ENCODE measurements at places on chromosomes 13 and 19.

DNA sequence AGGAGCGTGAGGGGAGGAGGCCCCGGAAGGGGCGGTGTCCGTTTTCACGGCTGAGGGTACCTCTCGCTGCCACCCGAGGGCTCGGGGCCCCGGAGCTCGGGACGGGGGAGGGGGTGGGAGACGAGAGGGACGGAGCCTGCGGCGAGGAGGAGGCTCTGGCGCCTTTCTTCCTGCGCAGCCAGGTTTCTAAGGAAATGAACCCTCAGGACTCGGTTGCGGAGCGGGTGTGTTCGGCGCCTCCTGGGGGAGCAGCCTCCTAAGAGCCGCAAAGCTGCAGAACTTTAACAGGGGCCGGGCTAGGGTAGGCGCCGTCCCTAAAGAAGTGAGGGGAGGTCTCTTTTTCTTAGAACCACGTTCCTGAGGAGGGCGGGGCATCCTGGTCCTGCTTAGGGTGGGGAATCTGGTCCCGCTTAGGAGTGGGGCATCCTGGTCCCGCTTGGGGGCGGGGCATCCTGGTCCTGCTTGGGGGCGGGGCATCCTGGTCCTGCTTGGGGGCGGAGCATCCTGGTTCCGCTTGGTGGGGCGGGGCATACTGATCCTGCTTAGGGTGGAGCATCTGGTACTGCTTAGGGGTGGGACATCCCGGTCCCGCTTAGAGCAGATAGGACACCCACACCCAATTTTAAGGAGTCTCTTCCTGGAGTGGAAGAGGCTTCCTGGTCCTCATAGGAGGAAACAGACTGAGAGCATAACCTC, 6.2 kb downstream of the SYT5 start:
- peak; percentile 80 for DNase-seq

DNA sequence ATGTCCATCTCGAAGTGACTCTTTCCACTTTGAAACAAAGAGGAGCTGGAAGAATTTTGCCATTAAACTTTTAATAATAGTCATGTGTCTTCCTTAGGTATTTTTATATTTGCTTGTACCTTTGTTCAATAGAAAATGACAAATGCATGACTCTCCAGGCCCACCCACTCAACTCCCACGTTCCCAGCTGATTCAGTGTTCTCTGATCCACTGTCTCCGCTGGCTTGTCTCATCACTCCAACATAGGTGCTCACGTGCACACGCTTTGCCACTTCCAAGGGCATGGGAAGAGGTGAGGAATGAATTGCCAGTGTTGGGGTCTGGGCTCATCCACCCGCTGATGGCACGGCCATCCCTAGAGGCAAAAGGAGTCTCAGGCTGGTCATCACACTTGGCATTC, 24.5 kb downstream of the RASL11A start:
- no peak for DNase-seq

- no peak for DNase-seq
Observed at GRCh38 chr19:51354742-51355148, 11.4 kb downstream of the ETFB start.

DNA sequence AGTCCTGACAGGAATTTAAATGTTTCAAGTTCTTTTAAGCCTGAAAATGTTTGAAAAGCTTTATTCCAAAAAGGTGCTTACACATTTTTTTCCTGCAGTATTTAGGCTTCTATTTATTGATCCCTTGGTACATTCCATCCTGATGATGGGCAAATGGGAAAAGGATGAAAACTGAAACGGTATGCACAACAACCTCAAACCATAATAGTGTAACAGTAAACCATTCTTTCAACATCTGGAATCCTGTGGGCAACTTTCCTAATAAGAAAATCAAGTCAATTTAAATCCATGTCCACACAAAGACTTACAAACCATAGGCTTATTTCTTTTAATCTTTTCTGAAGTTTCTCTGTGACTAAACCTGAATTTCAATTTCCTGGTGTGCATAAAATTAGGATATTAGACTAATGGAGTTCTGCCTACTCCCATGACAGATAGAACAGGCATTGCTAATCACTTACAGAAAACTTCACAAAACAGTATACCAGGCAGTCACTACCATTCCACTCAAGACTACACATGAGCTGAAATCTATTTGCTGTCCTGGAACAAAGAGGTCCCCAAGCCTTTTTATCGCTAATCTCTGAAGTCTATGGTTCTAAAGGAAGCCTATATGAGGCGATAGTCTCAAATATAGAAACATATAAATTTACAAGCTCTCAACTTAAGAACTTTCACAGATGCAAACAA, 103.3 kb downstream of the DLEU7 start:
- DNase-seq: no peak

GRCh38 chr13:49655906-49656305, 27.6 kb downstream of the ARL11 start:
- DNase-seq: no peak

GRCh38 chr13:99778500-99778899, 193.1 kb downstream of the ZIC5 start:
- no peak for DNase-seq

DNA sequence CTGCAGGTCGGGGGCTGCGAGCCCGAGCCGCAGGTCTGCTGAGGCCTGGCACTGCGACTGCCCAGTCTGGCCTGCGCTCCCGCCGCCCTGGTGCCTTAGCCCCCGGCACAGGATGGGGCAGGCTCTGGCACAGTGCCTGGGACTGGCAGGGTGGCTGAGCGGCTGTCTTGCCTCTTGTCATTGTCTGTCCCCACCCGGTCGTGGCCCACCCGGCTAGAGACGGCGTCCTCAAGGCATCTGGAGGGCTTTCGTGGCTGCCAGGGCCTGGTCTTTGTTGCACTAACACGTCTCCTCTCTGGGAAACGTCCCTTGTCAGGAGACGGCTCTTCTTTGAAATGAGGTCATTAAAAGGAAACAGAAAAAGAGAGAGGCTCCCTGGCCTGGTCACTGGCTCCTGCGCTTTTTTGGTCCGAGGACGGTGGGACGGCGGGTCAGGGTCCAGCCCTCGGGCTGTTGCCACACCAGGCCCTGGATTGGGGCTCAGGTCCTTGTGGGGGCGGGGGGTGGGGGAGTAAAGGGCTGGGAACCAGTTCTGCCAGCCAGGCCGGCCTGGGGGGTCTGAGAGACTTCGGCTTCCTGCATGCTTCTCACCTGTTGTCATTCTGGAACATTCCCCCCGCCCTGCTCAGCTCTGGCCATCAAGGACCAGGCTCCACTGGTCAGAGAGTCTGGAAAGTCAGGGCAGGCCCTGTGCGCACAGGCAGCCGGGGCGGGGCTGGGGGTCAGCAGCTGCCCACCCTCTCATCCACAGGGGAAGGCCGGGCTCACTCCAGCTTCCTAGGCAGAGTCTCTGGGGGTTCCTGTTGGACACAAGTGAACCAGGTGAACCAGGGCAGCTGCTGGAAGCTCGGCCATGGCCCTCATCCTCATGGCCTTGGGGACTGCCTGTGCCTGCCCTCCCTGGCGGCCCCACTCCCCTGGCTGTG, 6.2 kb upstream of the ZNF554 start:
- DNase-seq: no peak

DNA sequence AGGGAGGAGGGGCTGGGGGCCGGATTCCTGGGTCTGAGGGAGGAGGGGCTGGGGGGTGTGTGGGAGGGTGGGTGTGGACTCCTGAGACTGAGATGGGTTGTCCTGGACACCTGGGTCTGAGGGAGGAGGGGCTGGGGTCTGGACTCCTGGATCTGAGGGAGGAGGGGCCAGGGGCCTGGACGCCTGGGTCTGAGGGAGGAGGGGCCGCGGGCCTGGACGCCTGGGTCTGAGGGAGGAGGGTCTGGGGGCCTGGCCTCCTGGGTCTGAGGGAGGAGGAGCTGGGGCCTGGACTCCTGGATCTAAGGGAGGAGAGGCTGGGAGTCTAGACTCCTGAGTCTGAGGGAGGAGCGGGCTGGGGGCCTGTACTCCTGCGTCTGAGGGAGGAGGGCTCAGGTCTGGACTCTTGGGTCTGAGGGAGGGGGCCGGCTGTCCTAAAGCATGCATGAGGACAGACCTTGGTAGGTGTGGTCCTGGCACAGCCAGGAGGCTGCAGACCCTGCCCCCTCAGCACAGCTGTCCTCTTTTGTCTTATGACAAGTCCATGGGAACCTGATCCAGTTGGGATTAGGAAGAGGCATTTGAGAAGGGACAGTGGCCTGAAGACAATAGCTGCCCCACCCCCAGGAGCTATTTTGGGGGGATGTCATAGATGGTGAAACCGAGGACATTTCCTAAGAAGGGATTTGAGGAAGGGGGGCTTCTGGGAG, 1.3 kb downstream of the TNNT1 start:
- no peak for DNase-seq

- no peak for DNase-seq
Observed at GRCh38 chr13:111904701-111905608, 162.0 kb upstream of the SOX1 start.

DNA sequence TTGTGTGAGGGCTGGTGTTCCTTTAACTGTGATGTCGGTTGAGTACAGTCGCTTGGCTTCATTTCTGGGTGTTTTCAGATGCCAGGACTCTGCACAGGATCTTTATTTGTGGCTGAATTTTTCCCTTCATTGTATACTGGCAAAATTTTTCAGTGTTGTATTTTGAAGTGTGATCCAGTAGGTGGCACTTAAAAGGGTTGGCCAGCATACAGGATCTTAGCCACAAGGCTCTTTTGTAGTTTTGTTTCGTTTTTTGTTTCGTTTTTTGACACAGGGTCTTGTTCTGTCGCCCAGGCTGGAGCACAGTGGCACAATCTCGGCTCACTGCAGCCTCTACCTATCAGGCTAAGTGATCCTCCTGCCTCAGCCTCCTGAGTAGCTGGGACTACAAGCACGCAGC, 8.7 kb downstream of the FCAR start:
- no peak for DNase-seq

DNA sequence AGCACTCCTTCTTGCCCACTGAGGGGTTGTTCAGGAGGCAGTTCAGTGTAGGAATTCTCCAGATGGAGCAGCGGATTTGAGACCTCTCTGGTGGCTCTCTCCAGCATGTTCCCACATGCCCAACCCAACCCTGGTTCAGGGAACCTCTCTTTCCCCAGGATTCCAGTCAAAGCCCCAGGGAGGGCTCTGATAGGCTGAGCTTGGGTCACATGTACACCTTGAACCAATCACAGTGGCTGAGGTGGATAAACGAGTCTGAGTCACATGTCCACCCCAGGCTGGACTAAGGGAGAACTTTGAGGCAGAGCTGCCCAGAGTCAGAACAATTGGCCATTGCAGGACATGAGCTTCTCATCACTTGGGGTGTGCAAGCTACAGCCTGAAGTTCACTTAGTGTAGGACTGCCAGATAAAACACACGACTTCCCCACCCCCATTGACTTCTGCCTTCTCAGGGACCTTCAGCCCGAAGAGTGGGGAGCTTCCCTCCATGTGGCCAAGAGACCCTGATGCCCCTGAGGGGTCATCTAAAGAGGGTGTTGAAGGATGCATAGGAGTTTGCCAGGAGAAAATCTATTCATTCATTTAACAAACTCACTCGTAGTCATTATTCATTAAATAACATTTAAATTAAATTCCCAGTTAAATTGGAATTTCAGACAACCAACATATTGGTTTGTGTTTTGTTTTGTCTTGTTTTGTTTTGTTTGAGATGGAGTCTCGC, 4.0 kb upstream of the MAST3 start:
- DNase-seq: peak; percentile 57

DNA sequence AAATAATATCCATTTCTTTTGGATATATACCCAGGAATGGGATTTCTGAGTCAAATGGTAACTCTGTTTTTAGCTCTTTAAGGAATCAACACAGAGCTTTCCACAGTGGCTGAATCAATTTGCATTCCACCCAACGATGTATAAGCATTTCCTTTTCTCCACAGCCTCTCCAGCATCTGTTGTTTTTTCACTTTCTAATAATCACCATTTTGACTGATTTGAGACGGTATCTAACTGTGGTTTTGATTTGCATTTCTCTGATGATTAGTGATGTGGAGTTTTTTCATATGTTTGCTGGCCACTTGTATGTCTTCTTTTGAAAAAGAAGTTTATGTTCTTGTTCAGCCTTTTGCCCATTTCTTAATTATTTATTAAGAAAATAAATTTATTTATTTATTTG, 352.2 kb upstream of the OBI1 start:
- no peak for DNase-seq

- DNase-seq: peak; percentile 84
Observed at GRCh38 chr13:109743706-109744453, 42.5 kb downstream of the IRS2 start.

DNA sequence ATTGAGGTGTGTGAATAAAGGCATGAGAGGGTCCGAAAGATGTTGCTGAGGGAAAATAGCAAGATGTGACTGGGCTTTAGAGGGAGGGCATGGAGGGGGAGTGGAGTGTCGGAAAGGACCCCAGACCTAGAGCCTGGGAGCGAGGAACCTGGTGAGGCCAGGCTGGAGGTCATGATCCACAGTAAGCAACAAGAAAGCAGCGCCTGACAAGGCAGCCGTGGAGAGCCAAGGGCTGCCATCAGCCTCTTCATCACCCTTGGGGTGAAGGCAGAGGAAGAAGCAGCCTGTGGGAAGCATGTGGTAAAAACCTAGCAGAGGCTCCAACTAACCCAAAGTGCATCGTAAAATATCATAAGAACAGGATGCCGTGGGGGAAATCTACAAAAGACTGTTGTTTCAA, 162.8 kb upstream of the SOX1 start:
- DNase-seq: no peak

GRCh38 chr13:74629985-74630384, 495.8 kb upstream of the KLF12 start:
- no peak for DNase-seq

DNA sequence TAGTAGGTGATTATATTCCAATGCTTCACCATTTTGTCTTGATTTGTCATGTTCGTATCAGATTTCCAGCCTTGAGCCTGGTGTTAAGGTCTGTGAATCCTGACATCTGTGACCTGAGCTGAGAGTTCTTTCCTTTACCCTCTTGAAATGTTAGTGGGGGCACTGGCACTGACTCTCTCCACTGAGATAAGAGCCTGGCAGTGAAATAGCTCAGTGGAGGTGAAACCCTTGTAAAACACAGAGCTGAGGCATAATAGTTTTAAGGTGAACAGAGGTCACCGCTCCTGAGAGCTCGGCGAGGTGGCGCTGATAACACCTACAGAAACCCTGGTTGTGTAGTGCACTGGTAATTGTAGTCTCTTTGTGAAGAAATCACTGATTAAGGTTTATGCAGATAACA, 748.2 kb downstream of the DIAPH3 start:
- DNase-seq: no peak

DNA sequence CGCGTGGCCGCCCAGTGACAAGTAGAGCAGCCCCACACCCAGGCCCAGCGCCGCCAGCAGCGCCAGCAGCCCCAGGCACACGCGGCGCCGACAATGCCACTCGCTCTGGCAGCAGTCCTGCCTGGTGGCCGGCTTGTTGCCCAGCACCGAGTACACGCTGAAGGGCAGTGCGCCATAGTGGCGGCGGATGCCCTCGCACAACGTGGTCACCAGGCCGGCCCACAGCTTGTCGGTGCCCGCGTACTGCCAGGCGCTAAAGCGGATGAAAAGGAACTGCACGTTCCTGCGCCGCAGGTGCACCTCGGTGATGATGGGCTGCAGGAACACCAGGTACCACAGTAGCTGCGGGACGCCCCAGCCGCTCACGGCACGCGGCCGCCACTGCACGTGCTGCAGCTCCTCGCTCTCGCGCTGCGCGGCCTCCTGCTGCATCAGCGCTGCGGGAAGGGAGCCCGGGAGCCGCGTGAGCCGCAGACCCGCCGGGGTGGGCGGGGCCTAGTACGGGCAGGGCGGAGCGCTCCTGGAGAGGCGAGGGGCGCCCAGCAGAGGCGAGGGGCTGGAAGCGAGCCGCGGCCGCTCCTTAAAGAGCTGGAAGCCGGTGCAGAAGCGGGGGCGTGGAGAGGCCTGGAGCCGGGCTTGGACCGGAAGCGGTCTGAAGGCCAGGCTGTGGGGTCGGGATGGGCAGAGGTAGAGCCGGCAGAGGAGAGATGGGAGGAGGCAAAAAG, 7.3 kb downstream of the NKPD1 start:
- DNase-seq: no peak

All from keratinocyte (primary cell).